Transverse colon (tissue), 4 donors: ENCODE measurements at places on chromosomes 11 and 22. TPM values are rescaled to one million over a fixed set of nuclear protein-coding genes. Genes with fewer than 3 reads are reported as not detected.
A peak's percentile ranks its signal among the peaks of the same experiment; 100 is the strongest.

ENTHD1 gene
- not detected for total RNA-seq

ARL2 gene
- total RNA-seq, result 147 TPM

GRCh38 chr11:40393511-40393910, 1065.9 kb downstream of the LRRC4C start:
- H3K4me3 ChIP-seq, result no peak overlapping the region
- no peak for DNase-seq
- no peaks in the 10 kb centered on the region for H3K36me3 ChIP-seq
- H3K27me3 ChIP-seq, result no peaks in the 10 kb centered on the region
- H3K27ac ChIP-seq, result no peak overlapping the region

GRCh38 chr11:39461066-39461465, 1998.4 kb downstream of the LRRC4C start:
- H3K36me3 ChIP-seq, result no peaks in the 10 kb centered on the region
- H3K4me3 ChIP-seq, result no peak overlapping the region
- no peaks in the 10 kb centered on the region for H3K27me3 ChIP-seq
- no peak for DNase-seq
- H3K4me1 ChIP-seq, result no peaks in the 10 kb centered on the region

DNA sequence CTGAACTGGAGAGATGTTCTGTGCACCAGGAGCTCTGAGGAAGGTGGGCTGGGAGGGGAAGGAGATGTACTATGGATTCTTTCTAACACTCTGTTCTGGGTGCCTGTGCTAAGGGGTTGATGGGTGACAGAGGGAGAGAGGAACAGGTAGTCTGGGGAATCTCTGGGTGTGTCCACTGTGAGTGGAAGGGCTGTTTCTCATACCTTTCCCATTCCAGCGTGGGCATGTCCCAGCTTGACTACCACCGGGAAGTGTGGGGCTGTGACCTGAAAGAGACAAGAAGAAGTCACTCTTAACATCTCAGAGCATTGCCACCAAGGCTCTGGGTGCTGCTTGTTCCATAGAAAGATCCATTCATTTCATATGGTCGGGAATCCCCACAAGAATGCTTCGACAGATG, 121.9 kb downstream of the FBXO7 start:
- H3K4me1 ChIP-seq, result no peaks in the 10 kb centered on the region
- no peak for DNase-seq
- no peak overlapping the region for H3K4me3 ChIP-seq
- no peak overlapping the region for H3K27ac ChIP-seq
- H3K36me3 ChIP-seq, result no peaks in the 10 kb centered on the region

DNA sequence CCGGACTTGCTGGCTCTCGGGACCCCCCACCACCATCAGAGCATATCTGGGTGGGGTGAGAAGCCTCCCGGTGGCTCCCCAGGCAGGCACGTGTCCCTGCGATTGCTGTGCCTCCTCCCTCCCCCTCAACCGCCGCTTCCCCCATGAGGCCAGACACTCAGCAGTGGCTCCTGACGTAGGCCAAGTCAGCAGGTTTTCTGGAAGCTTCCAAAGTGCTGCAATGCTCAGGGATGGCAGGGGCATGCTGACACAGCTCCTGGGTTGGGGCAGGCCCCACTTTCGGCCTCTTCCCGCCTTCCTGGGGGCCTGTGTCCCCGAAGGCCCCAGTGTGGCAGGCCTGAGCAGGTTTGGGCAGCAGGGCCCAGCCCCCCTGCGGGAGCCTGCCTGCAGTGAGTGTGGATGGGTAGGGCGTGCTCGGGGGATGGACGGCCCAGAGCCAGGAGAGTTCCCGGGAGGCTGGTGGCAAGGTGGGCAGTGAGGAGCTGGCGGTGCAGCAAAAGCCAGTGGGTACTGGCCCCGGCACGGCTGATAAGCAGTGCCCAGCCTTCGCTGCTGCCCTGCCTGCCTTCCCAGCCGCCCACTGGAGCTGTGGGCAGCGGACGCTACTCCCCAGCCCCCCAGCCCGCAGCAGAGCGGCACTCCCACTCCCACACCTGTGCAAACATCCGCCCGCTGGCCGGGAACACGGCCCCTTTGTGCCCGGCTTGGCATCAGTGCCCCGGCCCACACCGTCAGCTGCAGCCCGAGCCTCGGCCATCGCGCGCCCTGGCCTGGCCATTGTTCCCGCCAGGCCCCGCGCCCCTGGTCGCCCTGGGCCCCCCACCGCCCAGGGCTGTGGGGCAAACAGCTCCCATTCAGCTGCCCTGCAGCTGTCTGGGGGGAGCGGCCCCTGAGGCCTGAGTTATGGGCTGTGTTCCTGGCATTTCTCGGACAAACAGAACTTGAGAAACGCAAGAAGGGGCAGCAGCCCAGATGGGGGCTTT, 125.0 kb downstream of the KCNQ1OT1 start:
- H3K27ac ChIP-seq, result no peak overlapping the region
- no peaks in the 10 kb centered on the region for H3K36me3 ChIP-seq
- peak; percentile 34 for DNase-seq
- peaks cover 19% of the 10 kb centered on the region for H3K4me1 ChIP-seq
